ENCODE measurements at places on chromosomes 13 and 19.

DNA sequence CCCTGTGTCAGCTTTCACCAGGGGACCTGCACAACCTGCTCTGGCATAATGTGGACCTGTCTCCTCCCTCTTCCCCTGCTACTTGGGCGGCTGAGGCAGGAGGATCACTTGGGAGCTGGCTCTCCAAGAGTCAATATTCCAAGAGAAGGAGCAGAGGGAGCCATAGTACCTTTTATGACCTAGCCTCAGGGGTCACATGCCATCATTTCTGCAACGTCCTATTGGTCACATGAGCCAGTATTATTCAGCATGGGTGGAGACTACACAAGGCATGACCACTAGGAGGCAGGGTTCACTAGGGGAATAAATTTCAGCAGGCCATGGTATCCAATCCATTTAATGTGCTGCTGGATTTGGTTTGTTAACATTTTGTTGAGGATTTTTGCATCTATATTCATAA, 12.0 kb upstream of the SHFL start:
- no peak for DNase-seq

- no peak for DNase-seq
Measured at GRCh38 chr13:99657848-99658260, 156.6 kb downstream of the TM9SF2 start.

GRCh38 chr13:110133425-110134235, 173.3 kb downstream of the COL4A1 start:
- no peak for DNase-seq

DNA sequence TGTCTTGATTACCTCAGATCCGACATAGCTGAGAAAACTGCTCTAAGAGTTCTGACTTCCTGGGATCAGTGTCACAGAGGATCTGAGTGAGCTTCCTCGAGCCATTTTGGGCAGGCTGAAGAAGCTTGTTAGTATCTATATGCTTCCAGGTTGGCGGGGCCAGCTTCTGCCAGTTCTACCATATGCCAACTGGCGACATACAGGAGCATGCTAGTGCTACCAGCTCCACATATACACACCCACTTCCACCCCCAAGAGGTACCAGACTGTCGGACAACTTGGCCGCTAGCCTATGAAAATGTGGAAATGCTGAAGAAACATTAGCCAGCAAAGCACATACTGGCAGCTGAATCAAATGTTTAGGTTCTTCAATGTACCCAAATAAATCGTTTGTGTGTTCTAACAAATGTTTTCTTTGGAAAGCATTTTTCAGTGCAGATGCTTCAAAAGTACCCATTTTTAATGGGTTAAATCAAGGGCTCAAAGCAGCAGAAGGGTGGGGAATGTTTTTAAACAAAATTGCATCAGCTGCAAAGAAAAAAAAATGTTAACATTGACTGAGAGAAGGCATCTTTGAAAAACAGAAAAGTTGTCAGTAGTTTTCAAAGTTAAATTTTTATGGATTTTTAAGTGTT, 163.7 kb downstream of the KLF12 start:
- no peak for DNase-seq

DNA sequence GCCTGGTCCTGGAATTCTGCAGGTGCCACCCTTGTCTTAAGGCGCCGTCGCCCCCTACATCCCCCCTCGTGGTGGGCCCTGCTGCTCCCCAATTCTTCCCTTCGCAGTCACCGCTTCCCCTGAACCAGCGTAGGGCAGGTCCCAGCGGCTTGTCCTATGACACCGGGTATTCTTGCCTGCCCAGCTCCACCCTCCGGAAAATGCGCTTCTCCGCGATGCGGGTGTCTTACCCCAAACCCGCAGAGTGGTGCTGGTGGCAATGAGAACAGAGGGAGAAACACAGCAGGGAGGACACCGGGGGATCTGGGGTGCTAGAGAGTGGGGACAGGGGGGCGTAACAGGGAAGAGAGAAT, 9.0 kb downstream of the ZNF808 start:
- no peak for DNase-seq

GRCh38 chr19:46426506-46427162, 2.1 kb downstream of the PNMA8C start:
- peak; percentile 70 for DNase-seq

DNA sequence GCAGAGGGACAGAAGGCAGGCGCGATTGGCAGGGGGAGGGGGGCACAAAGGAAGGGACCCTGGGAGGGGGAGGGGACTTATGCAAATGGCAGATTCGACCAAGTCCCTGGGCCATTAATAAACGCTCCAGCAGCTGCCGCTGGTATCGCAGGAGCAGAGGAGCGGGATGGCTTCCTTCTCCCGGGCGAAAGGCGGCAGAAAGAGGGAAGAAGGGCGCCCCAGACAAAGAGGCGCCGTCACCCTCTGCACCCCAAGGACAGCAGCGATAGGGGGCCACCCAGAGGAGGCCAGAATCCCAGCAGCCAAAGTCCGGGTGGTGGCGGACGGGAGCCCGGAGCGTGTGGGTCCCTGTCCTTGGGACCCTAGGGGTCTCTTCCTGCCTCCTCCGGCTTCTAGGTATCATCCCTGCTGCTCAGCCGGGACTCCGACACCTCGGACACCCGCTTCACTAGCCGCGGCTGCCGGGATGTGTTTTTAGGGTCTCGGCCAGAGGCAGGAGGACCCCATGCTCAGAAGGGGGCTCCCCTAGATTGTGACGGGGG, 1.9 kb downstream of the PTPRS start:
- DNase-seq, result no peak

DNA sequence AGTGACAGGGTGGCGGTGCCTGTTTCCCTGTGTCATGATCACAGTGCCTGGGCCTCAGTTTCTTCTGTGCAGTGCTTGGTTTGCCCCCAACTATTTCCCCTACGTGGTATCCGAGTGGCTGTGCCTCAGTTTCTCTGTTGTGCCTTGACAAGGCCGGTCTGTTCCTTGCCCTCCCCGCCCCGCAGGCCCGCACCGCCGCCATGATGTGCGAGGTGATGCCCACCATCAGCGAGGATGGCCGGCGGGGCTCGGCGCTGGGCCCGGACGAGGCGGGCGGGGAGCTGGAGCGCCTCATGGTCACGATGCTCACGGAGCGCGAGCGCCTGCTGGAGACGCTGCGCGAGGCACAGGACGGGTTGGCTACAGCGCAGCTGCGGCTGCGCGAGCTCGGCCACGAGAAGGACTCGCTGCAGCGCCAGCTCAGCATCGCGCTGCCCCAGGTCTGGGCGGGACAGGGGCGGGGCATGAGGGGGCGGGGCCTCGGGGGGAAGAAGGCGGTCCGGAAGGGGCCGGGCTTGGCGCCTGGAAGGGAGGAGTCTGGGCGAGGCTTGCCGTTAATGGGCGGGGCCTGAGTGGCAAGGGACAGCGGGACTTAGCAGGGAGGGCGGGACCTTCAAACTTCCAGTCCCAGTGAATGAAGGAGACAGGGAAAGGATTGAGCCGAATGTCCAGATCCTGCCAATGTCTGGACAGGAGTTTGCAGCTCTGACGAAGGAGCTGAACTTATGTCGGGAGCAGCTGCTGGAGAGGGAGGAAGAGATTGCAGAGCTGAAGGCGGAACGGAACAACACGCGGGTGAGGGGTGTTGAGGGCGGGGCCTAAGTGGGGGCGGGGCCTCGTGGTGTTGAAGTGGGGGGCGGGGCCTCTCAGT, 8.6 kb downstream of the PPFIA3 start:
- peak; percentile 87 for DNase-seq

- no peak for DNase-seq
Measured at GRCh38 chr13:109858319-109858718, 71.9 kb upstream of the IRS2 start.

DNA sequence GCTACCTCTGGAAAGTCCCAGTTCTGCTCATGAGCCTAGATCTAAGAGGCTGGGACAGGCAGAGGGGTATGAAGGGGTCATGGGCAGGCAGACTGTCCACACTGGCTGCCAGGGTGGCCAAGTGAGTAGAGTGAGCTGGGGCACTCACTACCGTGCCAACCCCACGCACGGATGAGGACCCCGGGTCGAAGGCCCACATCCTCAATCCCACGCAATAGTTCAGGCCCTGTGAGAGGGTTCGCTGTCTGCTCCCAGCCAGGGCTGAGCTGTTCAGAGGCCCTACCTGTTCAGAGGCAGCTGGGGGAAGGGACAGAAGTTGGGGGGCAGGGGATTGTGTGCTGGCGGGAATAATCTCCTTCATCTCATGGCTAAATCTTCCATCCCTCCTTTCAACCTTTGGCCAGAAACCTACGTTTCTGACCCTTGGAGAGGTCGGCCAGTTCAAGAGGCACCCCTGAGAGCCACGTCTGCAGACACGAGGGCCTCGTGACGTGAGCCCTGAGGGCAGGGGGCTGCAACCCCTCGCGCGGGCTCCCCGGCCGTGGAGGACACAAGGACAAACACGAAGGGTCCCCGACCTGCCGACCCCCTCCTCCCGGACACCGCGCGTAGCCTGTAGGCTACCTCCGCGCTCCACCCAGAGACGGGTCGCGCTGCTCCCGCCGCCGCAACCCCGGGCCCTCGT, 1.0 kb upstream of the RPS5 start:
- no peak for DNase-seq

- DNase-seq, result no peak
Measured at GRCh38 chr13:74695021-74695800, 561.0 kb upstream of the KLF12 start.

- DNase-seq, result no peak
Measured at GRCh38 chr13:39665763-39666162, 10.3 kb downstream of the COG6 start.

DNA sequence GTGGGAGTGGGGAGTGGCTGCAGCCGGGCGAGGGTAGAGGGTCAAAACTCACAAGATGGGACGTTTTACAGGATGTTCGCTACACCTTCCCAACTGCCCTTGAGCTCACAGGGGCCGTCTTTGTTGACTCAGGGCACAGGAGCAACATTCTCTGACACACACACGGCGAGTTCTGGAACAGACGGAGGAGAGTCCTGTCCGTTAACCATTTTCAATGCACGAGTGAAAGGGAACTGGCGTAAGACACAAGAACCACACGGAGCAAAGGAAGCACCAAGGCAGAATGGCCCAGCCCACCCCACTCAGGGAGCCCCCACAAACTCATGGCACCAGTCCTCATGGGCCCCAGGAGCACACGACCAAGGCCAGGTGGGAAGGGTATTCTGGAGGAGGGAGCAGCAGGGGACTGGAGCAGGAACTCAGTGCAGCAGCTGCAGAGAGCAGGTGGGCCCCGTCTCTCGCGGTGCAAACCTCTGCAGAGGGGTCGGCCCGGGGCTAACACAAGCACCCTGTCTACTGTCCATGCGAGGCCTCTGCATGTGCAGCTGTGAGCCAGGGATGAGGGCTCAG, 37.9 kb upstream of the ISYNA1 start:
- DNase-seq, result no peak

GRCh38 chr19:13396250-13397080, 109.8 kb downstream of the CACNA1A start:
- DNase-seq, result no peak

GRCh38 chr19:48953141-48953540, 1.5 kb upstream of the BAX start:
- DNase-seq, result no peak

DNA sequence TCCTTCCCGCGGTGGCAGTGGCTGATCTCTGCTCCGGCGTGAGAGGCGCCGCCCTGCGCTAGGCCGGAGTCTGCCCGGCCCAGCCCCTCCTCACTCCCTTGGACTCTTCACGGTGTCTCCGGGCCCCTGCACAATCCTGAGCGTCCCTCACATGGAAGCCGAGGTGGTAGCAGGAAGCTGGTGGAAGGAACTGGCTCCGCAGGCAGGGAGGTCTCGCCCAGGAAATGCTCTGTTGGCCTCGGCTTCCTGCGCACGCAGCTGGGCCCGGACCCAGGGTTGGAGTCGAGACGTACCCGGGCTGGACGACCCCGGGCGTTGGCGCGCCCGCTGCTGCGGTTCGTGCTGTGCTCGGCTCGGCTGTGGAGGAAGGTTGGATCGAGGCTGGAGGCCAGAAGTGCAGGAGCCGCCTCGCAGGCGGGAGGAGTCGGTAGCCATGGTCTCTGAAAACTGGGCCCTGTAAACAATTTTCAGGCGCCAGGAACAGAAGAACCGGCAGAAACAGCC, 46.3 kb downstream of the ZNF724 start:
- no peak for DNase-seq

DNA sequence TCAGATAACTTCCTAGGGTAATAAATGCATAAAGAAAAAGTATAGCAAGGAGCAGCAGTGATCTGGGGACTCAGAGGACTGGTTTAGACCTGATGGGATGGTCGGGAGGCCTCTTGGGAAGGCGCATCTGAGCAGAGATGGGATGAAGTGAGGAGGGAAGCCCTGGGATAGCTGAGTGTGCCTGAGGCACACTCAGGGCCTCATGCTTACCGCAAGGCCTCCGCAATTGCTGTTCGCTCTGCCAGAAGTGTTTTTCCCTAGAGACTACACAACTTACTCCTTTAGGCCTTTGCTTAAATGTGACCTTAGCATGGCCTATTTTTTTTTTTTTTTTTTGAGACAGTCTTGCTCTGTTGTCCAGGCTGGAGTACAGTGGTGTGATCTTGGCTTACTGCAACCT, 4.1 kb upstream of the DLL3 start:
- DNase-seq, result no peak

GRCh38 chr13:98509271-98510155, 67.4 kb downstream of the STK24 start:
- no peak for DNase-seq

GRCh38 chr13:50276550-50276949, 261.3 kb downstream of the KCNRG start:
- no peak for DNase-seq

DNA sequence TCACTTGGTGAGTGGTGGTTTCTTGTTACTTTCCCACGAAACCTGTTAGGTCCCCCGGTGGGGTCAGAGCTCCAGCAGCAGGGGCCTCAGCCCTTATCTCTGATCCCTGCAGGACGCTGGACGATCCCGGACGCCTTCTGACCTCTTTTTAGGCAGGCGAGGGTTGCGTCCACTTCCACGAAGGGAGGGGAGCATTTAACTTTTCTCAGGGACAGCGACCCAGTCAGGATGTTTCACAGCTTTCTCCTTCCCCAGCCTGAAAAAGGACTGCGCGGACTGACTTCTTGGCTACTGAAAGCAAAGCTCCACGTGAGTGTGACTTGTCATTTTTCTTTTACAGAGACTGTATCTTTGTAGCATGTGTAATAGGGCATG, 692 bp downstream of the ZNF234 start:
- no peak for DNase-seq

GRCh38 chr13:82791035-82791434, 1091.2 kb downstream of the SLITRK1 start:
- no peak for DNase-seq

- DNase-seq, result no peak
Measured at GRCh38 chr13:32370805-32371204, 55.5 kb downstream of the BRCA2 start.

DNA sequence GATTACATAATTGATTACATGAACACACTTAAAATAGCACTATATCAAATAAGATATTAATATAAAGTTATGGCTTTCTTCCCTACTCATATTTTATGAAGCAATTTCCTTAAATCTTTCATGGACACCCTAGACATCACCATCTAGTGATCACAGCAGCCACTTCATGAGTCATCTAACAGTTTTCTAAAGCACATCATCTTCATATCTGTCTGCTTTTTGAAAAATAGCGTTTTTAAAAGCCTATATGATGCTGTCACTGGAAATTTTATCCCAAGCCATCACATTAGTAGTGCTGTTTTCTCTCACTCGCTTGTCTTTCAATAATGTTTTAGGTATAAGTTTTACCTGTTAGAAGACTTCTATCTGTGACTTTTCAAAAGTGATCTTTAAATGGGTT, 326.1 kb downstream of the SLITRK6 start:
- no peak for DNase-seq
